ENCODE measurements at places on chromosomes 3 and 15.
A peak's percentile ranks its signal among the peaks of the same experiment; 100 is the strongest.

- no peak for DNase-seq
These were observed 192.0 kb downstream of the ATP10A start for GRCh38 chr15:25671132-25671531.

DNA sequence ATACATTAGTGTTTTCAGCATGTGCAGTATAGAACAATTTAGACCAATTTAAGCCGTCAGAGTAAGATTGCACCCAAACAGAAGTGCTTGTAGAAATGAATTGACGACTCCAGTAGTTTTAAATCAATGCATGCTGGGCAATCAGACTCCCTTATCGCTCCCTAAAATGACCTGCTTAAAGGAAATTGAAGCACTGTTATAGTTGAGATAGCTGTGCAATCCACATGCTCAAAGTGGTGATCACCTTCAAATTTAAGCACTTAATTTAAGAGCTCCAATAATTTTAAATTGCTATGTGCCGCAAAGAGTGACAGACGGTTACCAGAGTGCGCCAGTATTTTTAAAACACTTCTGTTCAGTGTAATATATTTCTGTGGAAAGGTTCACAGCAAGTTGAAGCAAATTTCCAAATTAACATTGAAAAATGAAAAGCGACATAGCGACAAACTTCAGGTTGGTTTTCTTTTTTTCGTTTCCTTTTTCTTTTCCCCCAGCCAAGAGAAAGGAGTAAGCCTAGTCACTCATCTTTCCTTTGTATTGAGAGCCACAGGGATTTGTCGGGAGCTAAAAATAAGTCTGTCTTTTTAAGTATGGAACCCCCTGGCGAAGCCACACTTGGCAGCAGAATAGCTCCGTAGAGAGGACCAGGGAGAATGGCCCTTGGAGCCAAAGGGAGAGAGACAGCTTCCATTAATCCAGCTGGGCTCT, 436.4 kb upstream of the RBMS3 start:
- no peak for DNase-seq

GRCh38 chr3:44954962-44955361, 21.0 kb downstream of the ZDHHC3 start:
- DNase-seq: no peak

- DNase-seq: peak; percentile 98
These were observed 365.3 kb upstream of the KCNMB2 start for GRCh38 chr3:178170698-178171535.

DNA sequence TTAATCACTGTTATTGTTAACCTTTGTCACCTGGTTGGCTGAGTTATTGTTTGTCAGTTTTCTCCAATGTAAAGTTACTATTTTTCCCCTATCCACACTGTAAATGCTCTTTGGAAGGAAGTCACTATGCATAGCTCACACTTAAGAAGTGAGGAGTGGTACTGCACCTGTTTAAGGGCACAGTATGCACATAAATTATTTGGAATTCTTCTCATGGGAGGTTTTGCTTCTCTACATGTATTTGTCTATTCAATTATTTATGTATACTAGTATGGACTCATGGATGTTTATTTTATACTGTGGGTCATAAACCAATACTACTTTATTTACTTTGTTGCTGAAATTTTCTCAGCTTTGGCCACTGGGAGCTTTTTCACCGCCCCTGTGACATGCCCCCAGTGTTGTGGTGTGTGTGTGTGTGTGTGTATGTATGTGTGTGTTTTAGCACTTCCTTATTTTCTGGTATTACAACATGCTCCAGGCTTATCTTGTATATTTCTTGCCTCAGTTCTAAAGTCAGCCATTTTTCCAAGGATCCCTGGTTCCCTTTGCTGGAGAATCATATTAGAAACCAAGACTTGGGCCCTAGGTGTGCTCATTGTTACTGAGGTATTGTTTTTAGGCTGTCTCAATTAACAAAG, 290.5 kb downstream of the KBTBD8 start:
- DNase-seq: no peak

DNA sequence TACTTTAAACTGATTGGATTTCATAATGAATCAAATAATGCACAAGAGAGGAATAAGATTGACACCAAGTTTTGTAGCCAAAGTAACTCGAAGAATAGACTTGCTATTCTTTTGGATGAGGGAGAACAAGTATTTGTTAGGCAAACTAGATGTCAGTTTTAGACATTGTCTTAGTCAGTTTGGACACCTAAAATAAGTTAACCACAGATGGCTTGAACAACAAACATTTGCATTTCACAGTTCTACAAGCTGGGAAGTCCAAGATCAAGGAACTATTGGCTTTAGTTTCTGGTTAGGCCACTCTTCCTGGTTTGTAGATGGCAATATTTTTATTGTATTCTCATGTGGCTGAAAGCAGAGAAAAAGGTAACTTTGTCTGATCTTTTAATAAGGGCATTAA, 61.3 kb upstream of the OSTN start:
- DNase-seq: no peak
